ENCODE measurements at places on chromosomes 2 and 18. TPM values are rescaled to one million over a fixed set of nuclear protein-coding genes. Genes with fewer than 3 reads are reported as not detected.

DES gene
- total RNA-seq = 13,585 TPM

GPR39 gene
- total RNA-seq = 0.59 TPM

YES1 gene
- total RNA-seq = 124 TPM

DNA sequence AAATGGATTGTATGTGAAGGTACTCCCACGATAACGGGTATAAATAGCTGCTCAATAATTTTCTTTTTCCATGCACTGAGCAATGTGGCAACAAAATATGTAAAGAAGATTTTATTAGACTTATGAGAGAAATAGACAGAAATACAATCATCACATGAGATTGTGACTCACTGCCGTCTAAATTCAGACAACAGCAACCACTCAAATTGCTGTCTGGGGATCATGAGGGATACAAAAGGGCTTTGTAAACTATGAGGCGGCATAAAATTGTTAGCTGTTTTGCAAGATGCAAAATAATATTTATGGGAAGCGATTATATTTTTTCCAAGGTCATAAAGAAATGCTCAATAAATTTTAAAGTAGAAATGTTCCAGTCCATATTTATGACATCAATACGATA, 259.1 kb upstream of the AGAP1 start:
- DNase-seq = peak; percentile 86

- no peak for DNase-seq
These were observed 56.0 kb upstream of the DSG1 start for GRCh38 chr18:31261792-31262582.

- no peak for DNase-seq
These were observed 520.8 kb downstream of the PARD3B start for GRCh38 chr2:205066081-205066480.

DNA sequence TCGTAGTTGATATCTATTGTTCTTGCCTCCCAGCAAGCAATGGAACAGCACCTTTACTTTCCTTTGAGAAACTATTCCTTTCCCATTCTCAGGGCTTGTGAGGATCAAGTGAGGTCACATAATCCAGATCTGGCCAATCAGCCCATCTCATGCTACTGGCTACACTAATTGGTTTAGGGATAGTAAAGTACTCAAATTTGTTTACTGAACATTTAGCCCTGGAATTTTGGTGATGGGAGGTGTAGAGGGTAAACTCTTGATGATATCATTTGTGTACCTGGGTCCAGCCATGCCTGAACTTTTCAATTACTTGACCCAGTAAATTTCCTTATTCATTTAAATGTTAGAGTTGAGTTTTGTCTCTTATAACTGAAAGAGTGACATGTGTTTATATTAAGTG, 195.8 kb upstream of the TNP1 start:
- DNase-seq = no peak

DNA sequence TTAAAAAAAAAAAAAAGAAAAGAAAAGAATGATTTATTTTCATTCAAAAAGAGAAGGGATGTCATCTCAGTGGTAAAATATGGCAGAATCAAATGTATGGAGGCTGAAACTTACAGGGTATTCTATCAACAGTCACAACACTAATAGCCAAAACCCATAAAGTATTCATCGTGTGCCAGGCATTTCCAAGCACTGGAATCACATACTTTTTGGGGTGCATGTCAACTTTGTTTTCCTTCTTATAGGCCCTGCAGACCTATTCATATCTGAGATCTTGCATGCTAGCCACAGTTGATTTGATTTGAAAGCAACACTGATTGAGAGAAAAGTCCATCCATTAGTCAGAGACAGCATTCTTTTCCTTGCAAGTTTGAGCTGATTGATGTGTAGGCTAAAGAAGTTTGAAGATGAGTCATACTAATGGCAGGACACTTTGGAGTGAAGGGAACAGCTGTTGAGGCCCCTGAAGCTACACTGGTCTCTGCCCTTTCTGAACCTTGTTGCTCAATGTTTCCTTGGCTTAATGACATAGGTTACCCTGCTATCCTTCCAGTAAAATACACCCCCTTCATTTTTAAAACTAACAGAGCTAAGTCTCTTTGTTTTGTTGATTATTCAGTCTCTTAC, 22.0 kb downstream of the KATNAL2 start:
- DNase-seq = peak; percentile 97

- DNase-seq = no peak
These were observed 73.4 kb downstream of the DTNA start for GRCh38 chr18:34783501-34783900.

DNA sequence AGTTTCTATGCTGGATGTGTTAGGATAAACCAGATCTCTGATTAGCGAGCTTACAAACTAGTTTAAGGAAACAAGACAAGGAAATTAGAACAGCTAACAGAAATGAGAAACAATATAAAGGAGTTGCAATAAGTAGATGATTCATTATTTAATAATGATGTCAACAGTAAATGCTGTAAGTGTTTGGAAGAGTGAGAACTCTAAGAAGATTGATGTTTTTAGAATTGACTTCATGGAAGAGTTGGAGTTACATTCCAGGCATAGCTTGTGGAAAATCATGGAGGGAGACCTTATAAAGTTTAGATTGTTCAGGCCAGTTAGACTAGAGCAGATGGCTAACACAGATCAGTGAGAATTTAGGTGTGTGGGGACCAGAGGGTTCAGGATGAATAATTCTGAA, 32.6 kb downstream of the PPP1R1C start:
- no peak for DNase-seq

DNA sequence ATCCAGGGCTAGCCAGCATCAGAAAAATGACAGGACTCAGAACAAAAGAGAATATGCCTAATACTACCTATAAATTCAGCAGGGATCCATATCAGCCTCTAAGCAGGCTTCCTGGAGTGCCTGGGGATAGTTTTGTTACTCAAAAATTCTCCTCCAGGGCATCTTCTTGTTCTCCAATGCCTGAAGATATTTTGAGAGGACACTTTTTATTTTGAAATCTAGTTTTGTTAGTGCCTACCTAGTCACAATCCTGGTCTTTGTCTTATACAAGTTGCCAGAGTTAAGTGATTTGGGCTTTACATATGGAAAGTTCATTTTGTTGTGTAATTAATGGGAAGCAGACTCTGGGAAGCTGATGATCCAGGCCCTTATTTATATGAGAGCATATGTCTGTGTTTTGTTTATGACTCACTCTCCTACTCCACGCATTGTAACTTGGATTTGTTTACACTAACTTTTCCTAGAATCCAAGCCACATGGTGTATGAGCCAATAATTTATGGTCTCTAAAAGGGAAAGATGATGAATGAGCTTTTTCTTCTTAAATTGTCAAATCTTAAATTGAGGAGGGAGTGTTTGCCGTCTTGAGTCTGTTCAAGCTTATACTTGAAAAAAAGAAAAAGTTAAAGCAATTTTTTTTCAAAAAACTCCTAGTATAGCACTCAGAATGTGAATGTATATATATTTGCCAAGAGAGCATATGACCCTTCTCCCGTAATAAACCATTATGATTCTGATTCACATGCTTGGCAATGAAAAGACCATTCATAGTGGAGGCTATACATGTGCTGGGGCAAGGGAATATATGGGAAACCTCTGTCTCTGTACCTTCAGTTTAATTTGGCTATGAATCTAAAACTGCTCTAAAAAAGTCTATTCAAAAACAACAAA, 370.3 kb downstream of the SETBP1 start:
- DNase-seq = peak; percentile 21

DNA sequence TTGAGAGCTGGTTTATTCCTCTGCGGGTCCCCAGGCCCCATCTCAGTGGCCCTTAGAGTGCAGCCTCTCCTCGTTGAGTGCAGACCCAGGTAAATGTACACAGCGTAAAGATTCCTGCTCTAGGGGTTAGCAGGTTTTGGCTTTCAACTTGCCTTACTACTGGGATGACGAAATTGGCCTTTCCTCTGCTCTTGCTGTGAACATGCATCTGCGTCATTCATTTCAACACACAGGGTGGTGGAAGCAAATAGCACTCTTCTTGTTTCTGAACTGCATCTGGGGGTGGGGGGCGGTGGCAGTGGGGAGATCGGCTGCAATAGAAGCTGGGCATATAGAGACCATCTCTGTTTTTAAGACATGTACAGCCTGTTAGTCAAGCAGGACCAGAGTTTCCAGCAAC, 16.5 kb upstream of the SLC16A14 start:
- no peak for DNase-seq

- DNase-seq = no peak
These were observed 324.9 kb downstream of the LPIN1 start for GRCh38 chr2:12071318-12071717.

GRCh38 chr2:60569680-60570111, 16.2 kb upstream of the BCL11A start:
- DNase-seq = peak; percentile 2

Data from myocyte (in vitro differentiated cells).